Thyroid gland (tissue), 4 donors: ENCODE measurements at places on chromosomes 6 and 20.

DNA sequence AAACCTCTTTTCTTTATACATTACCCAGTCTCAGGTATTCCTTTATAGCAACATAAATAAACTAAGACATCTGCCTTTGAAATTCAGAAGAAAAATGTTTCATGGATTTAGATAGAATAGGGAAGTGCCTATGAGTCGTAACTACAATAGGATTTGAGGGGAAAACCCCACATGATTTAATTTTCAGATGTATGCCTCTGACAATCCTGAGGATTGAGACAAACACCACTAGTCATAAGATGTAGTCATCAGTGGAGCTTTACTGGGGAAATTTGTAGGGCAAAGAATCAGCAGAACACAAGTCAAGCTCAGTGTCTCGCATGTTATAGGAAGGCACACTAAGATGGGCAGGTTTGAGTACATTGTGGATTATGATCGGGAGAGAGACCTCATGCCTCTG lies 566.4 kb downstream of the BMP2 start:
- no peak for DNase-seq

GRCh38 chr6:46356543-46356942 lies 134.7 kb downstream of the RCAN2 start:
- no peak for DNase-seq

GRCh38 chr6:87277123-87277522 lies 45.3 kb upstream of the SMIM8 start:
- no peak for DNase-seq

- no peak for DNase-seq
These were observed 109.5 kb upstream of the NFATC2 start for GRCh38 chr20:51651921-51652549.

DNA sequence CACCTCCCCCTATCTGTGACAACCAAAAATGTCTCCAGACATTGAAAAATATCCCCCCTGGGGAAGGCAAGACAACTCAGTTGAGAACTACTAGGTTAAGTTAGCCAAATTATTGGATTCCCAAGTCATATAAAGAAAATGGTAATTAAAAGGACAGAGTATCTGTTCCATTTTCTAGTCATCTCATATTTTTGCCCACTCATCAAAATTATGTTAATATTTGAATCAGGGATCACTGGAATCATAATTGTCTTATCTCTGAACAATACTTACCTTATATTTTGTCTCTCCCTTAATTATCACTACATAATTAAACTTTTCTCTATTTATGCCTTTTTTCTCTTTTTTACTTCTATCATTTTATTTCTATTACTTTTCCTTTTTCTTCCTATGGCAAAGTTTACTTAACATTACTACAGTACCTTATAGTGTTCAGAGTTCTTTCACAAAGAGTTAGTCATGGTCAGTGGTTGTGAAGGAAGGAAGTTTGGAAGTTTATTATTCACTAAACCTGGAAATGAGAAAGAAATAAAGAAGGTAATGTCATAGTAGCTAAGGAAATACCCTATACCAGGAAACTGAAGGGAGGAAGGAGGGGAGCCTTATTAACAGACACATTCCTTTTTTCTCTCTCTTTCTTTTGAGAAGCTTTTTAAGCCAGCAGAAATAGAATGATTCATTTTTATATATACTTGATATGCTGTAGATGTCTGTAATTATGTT lies 332.9 kb downstream of the COL12A1 start:
- no peak for DNase-seq
